Renal pelvis (tissue), 12 donors: ENCODE measurements at places on chromosomes 7 and 10. TPM values are rescaled to one million over a fixed set of nuclear protein-coding genes. Genes with fewer than 3 reads are reported as not detected.

DNA sequence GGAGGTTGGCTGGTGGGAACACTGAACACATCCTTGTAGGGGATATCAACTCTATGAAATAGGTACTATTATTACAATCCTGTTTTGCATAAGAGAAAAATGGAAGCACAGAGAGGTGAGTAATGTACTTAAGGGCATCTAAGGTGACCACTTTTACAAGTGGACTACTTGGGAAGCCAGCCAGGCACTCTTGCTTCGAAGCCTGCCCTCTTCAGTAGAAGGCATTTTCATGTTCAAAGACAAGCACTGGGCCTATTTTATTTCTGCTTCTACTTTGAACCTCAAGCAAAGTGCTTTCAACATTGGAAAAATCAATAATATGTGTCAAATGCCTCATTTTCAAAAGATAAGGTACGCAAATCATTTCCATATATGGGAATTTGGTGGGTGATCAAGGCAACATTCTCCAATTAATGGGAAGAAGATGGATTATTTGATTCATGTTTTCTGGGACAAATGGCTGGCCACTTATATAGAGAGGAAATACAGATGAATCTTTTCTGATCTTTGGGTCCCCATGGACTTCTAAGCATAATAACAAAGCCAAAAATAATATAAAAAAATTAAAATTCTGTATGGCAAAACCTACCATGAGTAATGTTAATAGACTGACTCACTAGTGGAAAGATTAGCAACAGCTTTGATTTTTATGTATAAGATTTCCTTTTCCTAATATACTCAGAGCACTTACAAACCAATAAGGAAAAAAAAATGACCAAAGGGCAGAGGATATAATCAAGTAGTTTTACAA is 270.2 kb downstream of the FRMD4A start:
- DNase-seq = no peak

Gene OR2A5
- not detected for polyA plus RNA-seq

- no peak for DNase-seq
Measured at GRCh38 chr10:125238682-125239081, 78.3 kb upstream of the CTBP2 start.

DNA sequence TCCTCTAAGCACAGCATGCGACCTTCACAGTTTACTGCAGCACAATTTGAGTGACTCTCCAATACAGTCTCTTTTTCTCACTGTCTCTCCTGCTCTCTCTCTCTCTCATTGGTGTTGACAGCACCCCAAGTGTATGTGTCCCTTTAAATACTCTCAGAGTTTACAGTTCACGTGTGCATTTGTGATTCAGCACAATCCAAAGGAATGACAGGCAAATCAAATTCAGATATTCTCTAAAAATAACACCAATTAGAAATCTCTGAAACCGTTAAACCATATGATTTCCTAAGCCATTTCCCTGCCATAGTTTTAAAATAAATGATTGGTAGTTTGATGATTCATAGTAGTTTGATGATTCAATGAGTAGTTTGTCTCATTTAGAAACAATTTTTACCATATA is 104.0 kb upstream of the GAD2 start:
- no peak for DNase-seq

- DNase-seq = no peak
Measured at GRCh38 chr10:20956843-20957242, 59.7 kb upstream of the NEBL start.

Gene SMIM30
- polyA plus RNA-seq = 74.2 TPM

Gene CABCOCO1
- 2.2 TPM for polyA plus RNA-seq

Gene MEOX2
- polyA plus RNA-seq = 3.5 TPM

Gene INHBA
- 2.5 TPM for polyA plus RNA-seq

Gene SPDYE5
- 7.7 TPM for polyA plus RNA-seq

Gene PDK4
- polyA plus RNA-seq = 15.4 TPM
